ENCODE measurements at places on chromosomes 7 and 10.

DNA sequence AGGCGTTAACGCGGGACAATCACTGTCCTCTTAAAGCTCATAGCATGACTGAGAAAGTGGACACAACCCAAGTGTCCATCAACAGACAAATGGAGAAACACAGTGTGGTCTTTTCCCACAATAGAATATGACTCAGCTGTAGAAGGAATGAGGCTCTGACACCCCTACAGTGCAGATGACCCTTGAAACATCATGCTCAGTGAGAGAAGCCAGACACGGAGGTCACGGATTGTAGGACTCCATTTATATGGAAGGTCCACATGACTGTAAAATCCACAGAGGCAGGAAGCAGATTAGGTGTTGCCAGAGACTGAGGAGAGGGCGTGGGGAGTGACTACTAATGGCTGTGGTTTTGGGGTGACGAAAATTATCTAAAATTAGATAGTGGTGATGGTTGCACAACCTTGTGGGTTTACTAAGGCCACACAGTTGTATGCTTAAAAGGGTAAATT lies 6.1 kb upstream of the NCAPG2 start:
- DNase-seq, result no peak

GRCh38 chr7:144907577-144907976 lies 71.7 kb upstream of the TPK1 start:
- no peak for DNase-seq

- DNase-seq, result no peak
These were observed 63.5 kb downstream of the DNAJB6 start for GRCh38 chr7:157400171-157400860.

GRCh38 chr7:158495216-158495615 lies 92.4 kb downstream of the PTPRN2 start:
- no peak for DNase-seq

DNA sequence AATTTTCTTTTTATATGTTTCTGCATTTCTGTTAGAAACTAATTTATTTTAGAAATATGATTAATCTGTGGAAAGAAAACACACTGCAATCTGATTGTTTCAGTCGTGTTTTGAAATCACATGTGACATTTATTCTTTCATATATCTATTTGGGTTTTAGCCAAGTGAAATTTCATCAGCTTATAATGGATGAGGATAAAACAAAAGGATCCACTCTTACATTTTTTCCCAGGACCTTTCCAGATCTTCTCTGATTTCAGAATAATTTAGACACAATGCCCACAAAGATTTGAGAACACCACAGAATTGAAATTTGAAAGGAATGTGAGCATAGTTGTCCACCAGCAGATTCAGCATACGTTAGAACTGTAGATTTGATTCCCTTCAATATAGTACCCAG lies 29.1 kb downstream of the CBLL1 start:
- DNase-seq, result no peak

DNA sequence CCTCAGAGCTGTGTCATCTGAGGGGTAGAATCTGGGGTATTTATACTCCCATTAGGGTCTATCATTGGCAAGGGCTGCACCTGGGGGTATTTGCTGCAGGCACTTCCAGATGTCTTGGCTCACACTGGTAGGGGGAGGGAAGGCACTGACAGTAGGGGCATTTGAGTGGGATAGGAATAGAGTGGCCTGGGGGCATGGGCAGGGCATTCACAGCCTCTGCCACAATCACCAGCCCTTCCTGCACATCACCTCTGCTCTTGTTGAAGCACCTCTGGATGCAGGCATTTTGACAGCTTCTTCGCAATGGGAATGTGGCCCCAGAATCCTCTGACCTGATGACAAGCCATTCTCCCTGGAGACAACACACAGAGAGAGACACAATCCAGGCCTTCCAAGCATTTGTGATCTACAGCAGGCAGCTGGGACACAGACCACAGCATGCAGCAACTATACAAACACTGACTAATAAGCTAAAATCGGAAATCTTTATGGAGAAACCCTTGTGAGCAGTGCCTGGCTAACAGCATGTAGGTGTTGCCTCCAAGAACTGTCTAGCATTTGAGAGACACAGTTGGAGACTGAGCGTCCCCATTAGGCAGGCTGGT lies 178.5 kb downstream of the KCNMA1 start:
- no peak for DNase-seq

DNA sequence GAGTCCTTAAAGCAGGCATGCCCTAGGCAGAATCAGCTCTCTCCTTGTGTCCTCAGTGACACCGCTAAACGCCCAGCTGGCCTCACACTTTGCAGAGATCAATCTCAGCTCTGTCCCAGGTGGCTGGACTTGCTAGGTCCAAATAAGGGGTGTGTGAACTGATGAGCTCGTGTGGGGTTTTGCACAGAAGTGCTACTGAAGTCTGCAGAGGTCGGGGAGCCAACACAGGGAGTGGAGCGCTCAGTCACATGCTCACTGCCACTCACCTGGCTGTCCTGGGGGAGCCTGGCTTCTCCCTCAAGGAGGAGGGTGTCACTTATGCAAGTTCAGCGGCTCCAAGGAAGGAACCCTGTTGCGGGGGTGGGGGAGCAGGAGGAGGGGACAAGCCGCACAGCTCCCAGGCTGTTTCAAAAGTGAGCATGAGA lies 2.0 kb downstream of the ELN start:
- DNase-seq, result no peak

DNA sequence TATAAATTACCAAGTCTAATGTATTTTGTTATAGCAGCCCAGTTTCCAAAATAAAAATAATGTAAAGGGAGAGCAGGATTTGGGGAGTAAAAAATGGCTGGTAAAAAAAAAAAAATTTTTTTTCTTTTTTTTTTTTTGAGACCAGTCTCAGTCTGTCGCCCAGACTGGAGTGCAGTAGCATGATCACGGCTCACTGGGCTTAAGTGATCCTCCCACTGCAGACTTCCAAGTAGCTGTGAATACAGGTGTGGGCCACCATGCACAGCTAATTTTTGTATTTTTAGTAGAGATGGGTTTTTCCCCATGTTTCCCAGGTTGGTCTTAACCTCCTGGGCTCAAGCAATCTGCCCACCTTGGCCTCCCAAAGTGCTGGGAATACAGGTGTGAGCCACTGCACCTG lies 4.8 kb upstream of the LSM8 start:
- no peak for DNase-seq

DNA sequence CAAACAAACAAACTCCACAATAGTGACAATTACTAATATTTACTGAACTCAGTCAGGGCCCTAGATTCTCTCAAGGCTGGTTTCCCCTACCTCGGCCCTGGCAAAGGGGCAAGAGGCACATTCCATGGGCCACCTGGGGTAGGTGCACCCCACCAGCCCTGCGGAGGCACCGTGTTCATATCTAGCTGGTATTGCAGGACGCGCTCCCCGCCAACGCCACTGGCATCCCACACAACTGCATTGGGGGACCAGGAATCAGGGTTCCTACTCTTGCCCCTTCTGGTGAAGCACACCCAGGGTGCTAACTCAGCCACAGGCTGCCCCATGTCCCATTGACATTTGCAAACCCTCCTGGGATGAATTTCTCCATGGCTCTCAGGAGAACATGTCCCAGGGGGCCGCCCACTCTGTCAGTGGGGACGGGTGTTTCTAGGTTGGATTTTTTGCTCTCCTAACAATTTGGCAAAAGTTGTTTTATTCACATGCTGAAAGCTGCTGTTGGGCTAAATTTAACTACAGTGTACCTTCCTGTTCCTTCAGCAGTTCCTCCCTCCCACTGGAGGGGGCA lies 76.7 kb downstream of the ZRANB1 start:
- no peak for DNase-seq

DNA sequence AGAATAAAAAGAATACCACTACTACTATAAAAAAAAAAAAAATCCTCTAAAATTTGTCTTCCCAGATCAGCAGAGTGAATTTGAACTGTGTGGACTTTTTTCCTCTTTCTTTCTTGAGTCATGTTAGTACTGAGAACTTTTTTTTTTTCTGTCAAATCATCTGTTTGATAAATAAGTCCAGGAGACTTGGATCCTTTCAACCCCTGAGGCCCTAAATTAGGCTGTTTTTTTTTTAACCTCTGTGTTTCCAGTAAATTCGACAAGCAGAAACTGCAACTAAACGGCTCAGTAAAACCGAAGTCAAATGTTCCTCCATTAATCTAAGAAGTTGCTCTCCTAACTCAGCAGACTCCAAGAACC lies 2.7 kb downstream of the MAP3K8 start:
- no peak for DNase-seq

- DNase-seq, result no peak
These were observed 1.6 kb downstream of the AHR start for GRCh38 chr7:17300012-17300411.

DNA sequence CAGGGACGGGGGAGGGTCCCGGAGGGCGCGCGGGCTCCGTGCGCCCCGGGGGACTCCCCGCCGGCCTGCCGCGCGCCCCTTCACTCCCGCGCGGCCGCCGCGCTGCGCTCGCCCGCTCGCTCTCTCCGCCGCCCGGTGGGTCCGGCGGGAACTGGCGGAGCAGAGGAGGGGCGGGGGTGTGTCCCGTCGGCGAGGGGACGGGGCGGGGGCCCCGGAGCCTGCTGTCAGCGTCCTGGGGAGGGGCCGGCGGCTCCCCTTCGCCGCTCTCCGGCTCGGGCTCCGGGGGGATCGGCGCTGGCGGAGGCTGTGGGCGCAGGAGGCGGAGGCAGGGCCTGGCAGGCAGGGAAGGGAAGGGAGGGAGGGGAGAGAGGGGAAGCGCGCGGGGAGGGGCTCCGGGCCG lies at the start of gene SH3PXD2A:
SH3PXD2A (minus strand) TSS at position 153 of the 400 bp plus-strand sequence. CDS start 310 bp downstream, outside the sequence.
- no peak for DNase-seq

DNA sequence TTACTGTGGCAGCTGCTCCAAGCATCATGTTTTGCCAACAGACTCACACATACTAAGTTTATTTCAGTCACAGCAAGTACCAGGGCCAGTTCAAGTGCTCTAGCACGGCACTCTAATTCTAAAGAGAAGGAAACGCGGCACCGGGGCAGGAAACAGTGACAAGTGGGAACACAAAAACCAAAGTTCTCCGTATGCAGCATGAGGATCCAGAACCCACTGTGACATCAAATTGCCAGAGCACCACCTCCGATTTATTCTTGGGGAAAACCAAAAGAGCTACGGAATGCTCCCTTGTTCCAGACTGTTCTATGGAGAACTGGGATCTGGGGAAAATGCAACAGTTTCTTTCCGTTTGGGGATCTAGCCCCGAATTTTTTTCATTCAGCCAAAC lies 448 bp upstream of the PTER start:
- no peak for DNase-seq

- DNase-seq, result no peak
These were observed 105.7 kb upstream of the INSIG1 start for GRCh38 chr7:155191901-155192478.

DNA sequence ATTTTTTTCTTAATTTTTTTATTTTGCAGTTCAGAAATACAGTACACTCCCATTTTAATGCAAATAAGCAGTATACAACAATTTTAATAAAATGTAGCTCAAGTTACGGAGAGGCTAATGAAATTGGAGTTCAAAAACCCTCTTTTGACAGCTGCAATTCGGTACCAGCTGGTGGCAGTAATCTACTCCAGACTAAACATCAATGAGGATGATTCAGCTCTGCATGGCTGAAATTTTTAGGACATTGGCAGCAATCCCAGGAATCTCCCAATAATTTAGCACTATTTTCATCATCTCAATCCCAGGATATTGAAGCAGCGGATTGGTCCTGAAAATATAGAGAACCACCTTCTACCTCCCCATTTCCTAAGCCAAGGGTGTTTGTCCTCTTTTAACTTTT lies 278.8 kb downstream of the CACNA2D1 start:
- DNase-seq, result no peak

DNA sequence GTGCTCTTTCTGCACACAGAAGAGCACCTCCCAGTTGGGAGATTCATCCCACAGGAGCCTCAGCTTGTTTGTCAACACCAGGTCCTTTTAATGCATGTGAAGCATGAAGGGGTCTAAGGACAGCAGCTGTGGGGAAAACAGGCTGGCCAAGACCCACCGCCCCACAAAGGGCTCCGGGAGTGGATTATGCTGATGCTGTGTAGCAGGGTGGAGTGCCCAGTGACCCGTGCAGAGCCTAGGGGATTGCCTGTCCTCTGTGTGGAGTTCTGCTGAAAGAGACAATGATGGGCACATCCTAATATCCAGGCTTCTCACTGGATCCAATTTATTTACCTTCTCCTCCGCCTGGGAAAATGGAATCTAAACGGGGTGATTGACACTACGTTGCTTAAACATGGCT lies 74.0 kb downstream of the PIP4K2A start:
- no peak for DNase-seq

GRCh38 chr10:6339891-6340290 lies 137.2 kb downstream of the PFKFB3 start:
- no peak for DNase-seq

GRCh38 chr10:122188706-122189105 lies 82.4 kb upstream of the BTBD16 start:
- DNase-seq, result no peak

- no peak for DNase-seq
These were observed 1196.9 kb downstream of the SORCS3 start for GRCh38 chr10:105837951-105838350.

DNA sequence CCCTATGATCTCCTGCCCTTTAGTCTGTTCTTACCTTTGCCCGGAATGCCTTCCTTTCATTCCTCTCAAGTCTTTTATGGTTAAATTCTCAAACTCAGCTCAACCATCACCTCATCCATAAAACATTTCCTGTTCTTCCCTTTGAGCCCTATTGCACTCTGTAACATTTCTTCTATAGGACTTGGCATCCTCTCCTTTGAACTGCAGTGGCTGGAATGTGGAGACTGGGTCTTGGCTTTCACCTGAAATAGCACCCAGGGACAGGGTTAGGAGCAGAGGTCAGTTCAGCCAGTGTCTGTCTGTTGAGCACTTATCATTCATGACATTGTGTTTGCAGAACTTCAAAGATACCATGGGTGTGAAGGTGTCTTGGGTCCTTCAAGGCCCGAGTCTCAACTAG lies 7.2 kb downstream of the NFE2L3 start:
- DNase-seq, result no peak

DNA sequence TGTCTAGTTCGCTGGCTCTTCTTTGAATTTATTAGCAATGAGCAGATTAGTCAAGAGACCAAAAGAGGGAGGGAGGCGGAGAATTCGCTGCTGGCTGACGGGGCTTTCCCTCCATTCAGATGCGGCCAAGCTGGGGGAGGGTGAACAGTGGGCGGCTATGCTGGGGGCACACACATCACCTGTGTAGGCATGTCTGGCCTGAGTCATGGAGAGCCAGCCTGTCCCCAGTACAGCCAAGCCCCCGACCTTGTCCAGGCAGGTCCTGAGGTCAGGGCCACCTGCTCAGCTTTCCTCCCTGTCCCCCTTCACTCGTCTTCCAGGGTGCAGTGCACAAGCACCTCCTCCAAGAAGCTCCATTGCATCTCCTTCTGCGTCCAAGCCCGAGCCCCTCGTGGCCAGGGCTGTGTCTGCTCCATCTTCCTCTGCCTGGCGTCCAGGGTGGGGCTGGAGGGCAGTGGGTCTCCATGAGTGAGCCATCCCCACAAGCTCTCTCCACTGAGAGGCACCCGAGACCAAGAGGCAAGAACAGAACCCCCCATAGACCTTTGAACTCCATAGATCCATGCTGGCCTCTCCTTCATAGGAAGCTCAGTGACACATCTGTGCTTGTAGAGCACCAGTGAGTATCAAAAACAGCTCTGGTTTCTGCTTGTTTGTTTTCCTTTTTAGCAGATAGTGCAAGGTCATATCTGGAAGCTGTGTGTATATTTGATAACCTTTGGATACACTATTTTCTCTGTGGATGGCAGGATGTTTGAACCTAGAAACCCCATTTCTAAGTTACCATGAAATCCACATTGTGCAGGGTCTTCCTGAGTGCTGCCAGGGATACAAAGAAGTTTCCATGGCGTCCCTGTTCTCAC lies 1.9 kb upstream of the DEPP1 start:
- no peak for DNase-seq

GRCh38 chr10:113386005-113386404 lies 166.8 kb upstream of the HABP2 start:
- DNase-seq, result no peak

- no peak for DNase-seq
These were observed 7.9 kb upstream of the FRAT1 start for GRCh38 chr10:97311111-97311626.
